ENCODE measurements at places on chromosomes 4 and X. TPM values are rescaled to one million over a fixed set of nuclear protein-coding genes. Genes with fewer than 3 reads are reported as not detected.

Gene ELMOD2
- total RNA-seq = 56.7 TPM

Gene TCEAL7
- 15.9 TPM for total RNA-seq

Gene HPGD
- 7.2 TPM for total RNA-seq

Gene NHSL2
- total RNA-seq = 22.4 TPM

Gene ELK1
- total RNA-seq = 38.4 TPM

Gene THOC2
- 93.1 TPM for total RNA-seq

Gene GPM6B
- 251 TPM for total RNA-seq

Gene KLHL34
- not detected for total RNA-seq

Gene VEGFD
- 1.8 TPM for total RNA-seq

Gene SEC24D
- 32.0 TPM for total RNA-seq

Gene LGI2
- 25.7 TPM for total RNA-seq

Gene UNC5C
- 5.0 TPM for total RNA-seq

Gene TDO2
- total RNA-seq = not detected

Gene STS
- total RNA-seq = 9.6 TPM

DNA sequence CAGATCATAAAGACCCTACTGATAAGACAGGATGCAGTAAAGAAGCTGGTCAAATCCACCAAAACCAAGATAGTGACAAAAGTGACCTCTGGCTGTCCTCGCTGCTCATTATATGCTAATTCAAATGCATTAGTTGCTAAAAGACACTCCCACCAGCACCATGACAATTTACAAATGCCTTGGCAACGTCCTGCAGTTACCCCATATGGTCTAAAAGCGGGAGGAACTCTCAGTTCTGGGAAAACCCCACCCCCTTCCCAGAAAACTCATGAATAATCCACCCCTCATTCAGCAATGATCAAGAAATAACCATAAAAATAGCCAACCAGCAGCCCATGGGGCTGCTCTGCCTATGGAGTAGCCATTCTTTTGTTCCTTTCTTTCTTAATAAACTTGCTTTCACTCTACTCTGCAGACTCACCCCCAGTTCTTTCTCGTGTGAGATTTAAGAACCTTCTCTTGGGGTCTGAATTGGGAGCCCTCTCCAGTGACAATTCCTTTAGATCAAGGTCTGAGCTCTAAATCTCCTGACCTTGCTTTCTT is 217.1 kb upstream of the STS start:
- DNase-seq = no peak

DNA sequence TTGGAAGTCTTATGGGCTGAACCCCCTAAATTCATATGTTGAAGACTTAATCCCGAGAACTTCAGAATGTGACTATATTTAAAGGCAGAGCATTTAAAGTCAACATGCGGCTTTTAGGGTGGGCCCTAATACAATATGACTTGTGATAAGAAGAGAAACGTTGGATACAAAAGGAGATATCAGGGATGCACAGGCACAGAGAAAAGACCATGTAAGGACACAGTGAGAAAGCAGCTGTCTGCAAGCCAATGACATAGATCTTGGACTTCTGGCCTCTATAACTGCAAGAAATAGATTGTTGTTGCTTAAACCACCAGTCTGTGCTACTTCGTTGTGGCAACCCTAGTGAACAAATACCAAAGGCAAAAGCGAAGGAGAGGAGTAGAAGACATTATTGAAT is 42.2 kb downstream of the GABRG1 start:
- no peak for DNase-seq

DNA sequence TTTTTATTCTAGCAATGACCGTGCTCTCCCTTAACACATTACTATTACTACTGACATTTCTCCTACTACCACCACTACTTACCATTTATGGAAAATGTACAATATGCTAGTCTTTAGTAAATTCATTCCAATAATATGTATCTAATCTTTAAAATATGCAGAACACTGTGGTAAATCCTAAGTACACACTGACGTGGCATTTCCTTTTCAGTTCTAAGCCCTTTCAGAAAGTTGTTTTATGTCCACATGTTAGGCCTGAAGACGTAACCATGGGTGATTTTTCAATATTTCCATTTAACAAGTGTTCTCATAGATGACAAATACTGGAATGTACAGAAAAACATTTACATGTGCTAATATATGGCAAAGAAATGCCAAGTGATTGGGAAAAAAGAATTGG is 268.6 kb upstream of the SLIT2 start:
- DNase-seq = no peak

DNA sequence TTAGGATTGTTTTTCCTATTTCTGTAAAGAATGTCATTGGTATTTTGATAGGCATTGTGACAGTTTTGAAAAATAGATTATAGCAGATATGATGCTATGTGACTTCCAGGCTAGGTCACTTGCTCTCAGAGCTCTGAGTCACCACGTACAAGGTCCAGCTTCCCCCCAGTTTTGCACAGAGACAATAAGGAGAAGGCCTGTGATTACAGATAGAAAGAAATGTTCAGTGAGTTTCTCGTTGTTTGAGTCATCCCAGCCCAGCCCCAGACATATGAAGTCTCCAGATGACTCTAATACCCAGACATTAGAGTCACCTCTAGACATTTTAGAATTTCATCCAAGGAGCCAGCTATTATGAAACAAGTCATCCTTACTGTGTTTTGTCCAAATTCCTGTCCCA is 57.2 kb downstream of the MFAP3L start:
- no peak for DNase-seq

GRCh38 chr4:88706574-88706973 is 8.9 kb upstream of the NAP1L5 start:
- DNase-seq = peak; percentile 33

GRCh38 chr4:108527723-108528122 is 92.7 kb upstream of the RPL34 start:
- DNase-seq = no peak

GRCh38 chr4:173159791-173160190 is 8.8 kb upstream of the GALNT7 start:
- no peak for DNase-seq

DNA sequence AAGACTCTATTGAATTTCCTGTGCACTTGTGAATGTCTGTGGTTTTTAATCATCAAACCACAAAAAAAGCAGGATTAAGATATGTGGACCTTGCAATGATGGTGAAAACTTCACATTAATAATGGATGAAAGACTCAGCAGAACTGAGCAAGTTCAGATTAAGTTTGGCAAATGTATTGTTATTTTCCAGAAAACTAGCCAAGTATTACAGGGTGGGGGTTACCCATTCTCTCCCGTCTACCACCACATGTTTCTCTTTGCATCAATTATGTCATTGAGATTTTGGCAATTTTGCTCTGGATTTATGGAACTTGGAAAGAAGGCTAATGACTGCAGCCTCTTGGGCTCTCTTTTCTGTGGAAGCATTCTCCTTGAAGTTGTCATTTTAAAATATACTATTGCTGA is 577.1 kb downstream of the ANKRD50 start:
- DNase-seq = no peak

DNA sequence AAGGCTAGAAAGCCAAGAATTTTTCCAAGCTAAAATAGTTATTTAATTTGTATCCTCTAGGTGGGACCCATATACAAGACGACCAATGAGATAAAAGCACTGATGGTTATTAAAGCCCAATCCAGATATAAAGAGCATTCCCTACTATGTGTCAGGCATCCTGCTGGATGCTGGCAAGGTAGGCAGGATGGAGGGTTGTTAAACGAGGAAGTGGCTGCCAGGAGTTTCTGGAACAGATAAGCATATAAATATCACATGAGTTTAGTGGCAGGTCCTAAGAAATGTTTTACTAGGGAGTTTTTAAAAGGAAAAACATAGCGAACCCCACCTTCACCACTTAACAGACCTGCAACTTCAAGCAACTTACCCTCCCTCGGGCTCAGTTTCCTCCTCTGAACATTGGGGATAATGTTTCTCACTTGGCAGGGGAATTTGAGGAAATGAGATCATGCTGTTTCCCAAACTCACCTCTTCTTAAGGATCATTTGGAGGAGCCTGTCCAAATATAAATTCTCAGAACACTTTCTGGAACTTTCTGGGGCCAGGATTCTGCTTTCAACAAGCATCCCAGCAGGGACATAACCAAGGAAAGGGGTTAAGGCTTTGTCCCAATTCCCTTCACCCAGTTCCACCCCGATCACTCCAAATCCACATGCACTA is 94.3 kb upstream of the LDB2 start:
- no peak for DNase-seq

GRCh38 chr4:7712021-7712671 is 227.5 kb downstream of the AFAP1 start:
- no peak for DNase-seq

- DNase-seq = no peak
These were observed 65.6 kb downstream of the JAKMIP1 start for GRCh38 chr4:6134612-6135220.

GRCh38 chr4:123159479-123159878 is 237.1 kb upstream of the NUDT6 start:
- DNase-seq = no peak

DNA sequence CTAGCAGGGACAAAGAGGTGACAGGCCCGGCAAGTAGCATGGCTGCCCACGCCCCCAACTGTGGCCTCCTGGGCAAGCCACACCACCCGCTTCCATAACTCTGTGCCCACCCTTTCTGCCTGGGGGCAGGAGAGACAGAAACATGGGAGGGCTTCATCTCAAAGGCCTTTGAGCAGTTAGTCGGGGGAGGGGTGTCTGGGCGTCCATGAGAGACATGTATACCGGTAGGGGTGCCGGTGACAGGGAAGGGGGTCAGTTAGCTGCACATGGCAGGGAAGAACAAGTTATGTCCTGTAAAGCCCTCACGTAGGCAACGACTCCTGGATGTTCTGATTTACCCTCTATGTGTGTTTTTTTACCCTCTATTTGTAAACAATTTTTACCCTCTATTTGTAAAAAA is 9.3 kb downstream of the PDZD4 start:
- DNase-seq = no peak

- DNase-seq = peak; percentile 15
These were observed 58.2 kb upstream of the ZNF157 start for GRCh38 chrX:47311932-47312774.

- DNase-seq = no peak
These were observed 107.9 kb upstream of the ELOVL6 start for GRCh38 chr4:110306303-110306702.

GRCh38 chrX:12865359-12865758 is 1.5 kb upstream of the TLR7 start:
- no peak for DNase-seq

- DNase-seq = no peak
These were observed 545.6 kb upstream of the LCORL start for GRCh38 chr4:18566970-18567799.

DNA sequence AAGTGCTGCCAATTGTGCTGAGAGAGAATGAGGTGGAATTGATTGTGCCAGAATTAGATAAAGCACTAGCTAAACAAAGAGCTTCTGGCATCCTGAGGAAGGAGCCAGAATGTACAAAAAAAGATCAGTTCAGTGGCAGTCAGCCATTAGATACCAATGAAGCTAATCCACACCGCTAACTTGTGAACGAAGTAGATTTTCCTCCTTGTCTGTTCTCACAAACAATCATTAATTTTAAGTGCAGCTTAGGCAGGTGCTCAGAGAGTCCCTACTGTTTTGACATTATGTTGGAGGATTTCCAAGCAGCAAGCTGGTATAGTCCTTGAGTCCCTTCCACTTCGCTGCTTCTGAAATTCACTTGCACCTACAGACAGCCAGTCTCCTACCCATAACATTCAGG is 617.4 kb downstream of the CENPC start:
- no peak for DNase-seq

DNA sequence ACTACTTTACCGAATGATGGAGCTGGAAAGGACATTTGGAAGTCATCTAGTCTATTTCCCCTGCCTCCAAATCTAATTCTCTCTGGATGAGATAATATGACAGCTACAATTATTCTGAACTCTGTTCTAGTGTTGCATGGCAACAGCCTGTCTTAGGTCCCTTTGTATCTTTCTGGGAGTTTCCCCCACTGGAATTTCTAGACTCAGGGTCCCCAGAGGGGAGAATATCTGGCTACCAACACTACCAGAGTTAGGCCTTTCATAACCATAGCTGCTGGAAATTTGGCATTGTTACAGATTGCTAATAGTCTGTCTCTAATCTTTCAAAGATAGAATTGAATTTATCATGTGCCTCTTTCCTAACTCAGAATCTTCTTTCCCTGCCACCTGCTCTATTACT is 4.5 kb downstream of the MSN start:
- no peak for DNase-seq

DNA sequence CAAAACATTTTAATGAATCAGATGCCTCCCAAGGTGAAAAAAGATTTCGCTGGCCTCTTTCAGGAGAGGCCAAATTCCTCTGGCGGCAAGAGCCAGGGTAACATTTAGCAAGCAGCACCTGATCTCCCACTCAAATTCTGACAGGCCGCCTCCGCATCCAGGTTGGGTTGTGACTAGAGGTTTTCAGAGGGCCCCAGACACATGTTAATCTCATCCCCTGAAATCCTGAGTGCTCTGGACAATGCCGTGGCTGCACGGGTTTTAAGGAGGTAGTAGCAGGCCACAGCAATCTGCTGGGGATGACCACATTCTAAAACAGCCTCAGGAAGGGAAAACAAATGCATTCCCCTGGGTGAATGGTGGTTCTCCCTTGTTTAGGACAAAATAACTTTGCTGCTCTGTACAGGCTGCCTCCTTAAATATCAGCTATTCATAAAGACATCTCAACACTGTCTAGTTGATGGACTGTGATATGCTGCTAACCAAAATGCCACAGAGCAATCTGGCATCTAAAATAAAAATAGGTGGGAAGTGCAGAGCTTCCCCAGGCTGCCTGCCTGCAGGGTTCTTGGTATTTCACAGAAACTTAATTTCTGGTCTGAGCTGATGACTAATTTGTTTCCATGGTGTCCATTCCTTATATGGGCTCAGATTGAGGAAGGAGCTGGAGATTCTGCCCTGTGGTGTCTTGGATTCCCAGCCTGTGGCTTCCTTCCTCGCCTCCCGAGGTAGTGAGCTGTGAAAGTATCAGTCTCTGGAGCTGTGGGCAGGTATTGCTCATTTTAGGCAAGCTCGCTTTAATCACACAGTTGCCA is 202.0 kb downstream of the DCLK2 start:
- DNase-seq = no peak

- DNase-seq = no peak
These were observed 147.7 kb upstream of the TBL1X start for GRCh38 chrX:9317176-9317575.

- DNase-seq = no peak
These were observed 170.9 kb downstream of the FRMPD4 start for GRCh38 chrX:12309040-12309743.

DNA sequence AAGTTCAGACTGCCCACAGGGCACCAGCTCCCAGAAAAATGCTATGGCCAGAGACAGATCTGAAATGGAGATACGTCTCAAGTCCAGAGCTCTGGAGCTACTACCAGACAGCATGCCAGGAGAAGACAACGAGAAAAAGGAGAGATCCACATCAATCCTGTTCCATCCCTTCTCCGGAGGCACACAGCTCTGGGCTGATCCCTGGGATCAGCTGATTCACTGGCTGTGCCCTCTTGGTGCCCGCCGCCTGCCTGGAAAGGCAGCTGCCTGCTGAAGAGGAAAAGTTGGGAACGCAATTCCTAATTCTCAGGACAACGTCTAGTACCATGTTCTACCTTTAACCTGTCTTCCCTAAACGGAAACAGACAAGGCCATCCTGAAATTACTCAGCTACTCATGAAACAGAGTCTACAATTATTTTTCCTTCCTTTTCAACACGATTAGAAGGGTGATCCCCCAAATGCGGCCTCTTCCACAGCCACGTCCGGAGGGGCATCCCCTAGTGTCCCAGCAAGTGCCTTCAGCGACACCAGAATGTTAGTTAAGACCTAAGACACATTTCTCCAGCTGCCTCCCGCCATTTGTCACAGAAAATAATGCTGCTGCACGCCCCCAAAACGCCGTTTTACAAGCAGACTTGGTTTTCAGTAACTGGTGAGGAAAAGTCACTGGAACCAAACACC is 2.4 kb downstream of the ZFYVE28 start:
- no peak for DNase-seq
